PC-9 (cell line): ENCODE measurements at places on chromosomes 6 and 20. TPM values are rescaled to one million over a fixed set of nuclear protein-coding genes. Genes with fewer than 3 reads are reported as not detected.

GRCh38 chr6:21118216-21118780, 475.3 kb upstream of the SOX4 start:
- no peak overlapping the region for H3K4me3 ChIP-seq
- no peaks in the 10 kb centered on the region for H3K4me1 ChIP-seq
- no peaks in the 10 kb centered on the region for H3K36me3 ChIP-seq
- no peaks in the 10 kb centered on the region for H3K27me3 ChIP-seq

GRCh38 chr6:161487694-161488093, 213.8 kb upstream of the AGPAT4 start:
- H3K27ac ChIP-seq: no peak overlapping the region
- H3K36me3 ChIP-seq: no peaks in the 10 kb centered on the region
- H3K27me3 ChIP-seq: 0 out of 2 replicates have a peak, but pooled peaks cover 6% of the 10 kb centered on the region
- no peak for DNase-seq
- H3K4me3 ChIP-seq: no peak overlapping the region
- H3K4me1 ChIP-seq: no peaks in the 10 kb centered on the region

DNA sequence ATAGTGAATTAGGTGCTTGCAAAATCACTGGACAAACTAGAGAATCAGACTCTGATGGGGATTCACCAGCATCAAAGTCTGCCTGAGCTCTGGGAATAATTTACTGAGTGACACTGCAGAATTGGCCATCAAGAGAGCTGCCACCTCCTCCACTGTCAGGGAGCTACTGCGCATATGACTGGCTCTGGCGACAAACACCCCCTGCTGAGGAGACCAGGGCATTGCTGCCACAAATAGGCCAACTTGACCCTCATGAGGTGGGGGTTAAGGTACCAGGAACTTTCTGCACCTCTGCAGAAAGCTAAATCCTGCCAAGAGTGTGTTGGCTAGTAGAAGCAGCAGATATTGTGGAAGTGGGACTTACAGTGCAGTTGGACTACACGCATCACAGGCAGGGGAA, 88.0 kb downstream of the CDS2 start:
- DNase-seq: no peak
- no peaks in the 10 kb centered on the region for H3K27me3 ChIP-seq
- no peaks in the 10 kb centered on the region for H3K36me3 ChIP-seq
- no peaks in the 10 kb centered on the region for H3K4me1 ChIP-seq
- H3K4me3 ChIP-seq: no peak overlapping the region
- no peak overlapping the region for H3K27ac ChIP-seq

- H3K36me3 ChIP-seq: no peaks in the 10 kb centered on the region
- DNase-seq: no peak
- no peak overlapping the region for H3K4me3 ChIP-seq
- H3K4me1 ChIP-seq: no peaks in the 10 kb centered on the region
- H3K27me3 ChIP-seq: no peaks in the 10 kb centered on the region
- no peak overlapping the region for H3K27ac ChIP-seq
These were observed 15.2 kb downstream of the DNMT3B start for GRCh38 chr20:32777177-32777956.

DNA sequence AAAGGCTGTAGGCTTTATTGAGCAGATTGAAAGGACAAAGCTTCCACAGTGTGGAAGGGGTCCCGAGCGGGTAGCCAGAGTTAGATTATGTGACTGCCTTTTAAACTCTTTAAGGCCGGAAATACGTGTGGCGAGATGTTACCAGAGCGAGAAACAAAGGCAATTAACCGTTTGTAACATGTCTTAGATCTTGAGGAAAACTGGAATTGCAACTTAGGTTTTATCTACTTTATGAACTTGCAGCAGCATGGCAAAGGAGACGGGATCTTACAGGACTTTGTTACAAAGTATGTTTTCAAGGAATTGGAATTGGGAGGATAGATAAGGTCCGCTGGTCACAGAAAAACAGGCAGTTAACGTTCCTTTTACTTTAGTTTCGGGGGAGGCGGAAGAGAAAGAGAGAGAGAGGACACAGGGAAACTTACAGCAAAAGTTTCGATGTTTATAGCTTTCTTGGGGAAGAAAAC, 594.7 kb upstream of the ADGRB3 start:
- H3K27ac ChIP-seq: no peak overlapping the region
- no peak for DNase-seq
- H3K27me3 ChIP-seq: no peaks in the 10 kb centered on the region

- no peak overlapping the region for H3K4me3 ChIP-seq
- H3K27me3 ChIP-seq: no peaks in the 10 kb centered on the region
- H3K27ac ChIP-seq: no peak overlapping the region
- no peak for DNase-seq
These were observed 15.9 kb downstream of the RIMS1 start for GRCh38 chr6:71902261-71902660.

DNA sequence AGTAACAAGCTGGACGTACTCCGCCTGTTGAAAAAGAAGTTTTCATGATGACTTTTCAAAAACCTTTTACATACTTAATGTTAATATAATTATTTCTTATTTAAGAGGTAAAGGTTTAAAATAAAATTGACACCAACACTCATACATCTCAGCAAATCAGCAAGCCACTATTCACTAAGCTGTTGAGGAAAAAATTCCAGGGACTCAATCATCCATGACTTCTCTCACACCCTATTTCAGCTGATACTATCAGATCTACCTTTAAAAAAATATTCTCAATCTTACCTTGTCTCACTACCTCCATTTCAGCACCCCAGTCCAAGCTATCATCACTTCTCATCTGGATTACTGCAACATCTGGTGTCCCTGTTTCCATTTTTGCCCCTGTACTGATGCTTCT, 109.3 kb downstream of the HACE1 start:
- no peaks in the 10 kb centered on the region for H3K36me3 ChIP-seq
- no peak overlapping the region for H3K27ac ChIP-seq
- no peak for DNase-seq

DNA sequence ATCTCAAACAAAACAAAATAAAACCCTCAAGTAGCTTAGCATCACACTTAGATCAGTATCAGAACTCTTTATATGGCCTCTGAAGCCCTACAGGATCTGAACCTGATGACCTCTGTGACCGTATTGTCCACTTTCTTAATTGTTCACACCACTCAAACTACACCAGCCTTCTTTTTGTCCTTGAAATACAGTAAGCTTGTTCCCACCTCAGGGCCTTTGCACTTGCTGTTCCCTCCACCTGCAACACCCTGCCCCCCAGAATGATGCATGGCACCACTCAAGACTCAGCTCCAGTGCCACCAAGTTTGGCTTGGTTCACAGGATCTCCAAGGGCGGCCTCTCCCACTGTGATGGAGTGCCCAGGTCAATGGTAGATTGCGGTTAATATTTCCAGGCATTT, 25.7 kb downstream of the CPNE5 start:
- no peak for DNase-seq
- no peaks in the 10 kb centered on the region for H3K4me1 ChIP-seq
- H3K36me3 ChIP-seq: no peaks in the 10 kb centered on the region
- H3K4me3 ChIP-seq: no peak overlapping the region
- no peak overlapping the region for H3K27ac ChIP-seq
- H3K27me3 ChIP-seq: no peaks in the 10 kb centered on the region

DNA sequence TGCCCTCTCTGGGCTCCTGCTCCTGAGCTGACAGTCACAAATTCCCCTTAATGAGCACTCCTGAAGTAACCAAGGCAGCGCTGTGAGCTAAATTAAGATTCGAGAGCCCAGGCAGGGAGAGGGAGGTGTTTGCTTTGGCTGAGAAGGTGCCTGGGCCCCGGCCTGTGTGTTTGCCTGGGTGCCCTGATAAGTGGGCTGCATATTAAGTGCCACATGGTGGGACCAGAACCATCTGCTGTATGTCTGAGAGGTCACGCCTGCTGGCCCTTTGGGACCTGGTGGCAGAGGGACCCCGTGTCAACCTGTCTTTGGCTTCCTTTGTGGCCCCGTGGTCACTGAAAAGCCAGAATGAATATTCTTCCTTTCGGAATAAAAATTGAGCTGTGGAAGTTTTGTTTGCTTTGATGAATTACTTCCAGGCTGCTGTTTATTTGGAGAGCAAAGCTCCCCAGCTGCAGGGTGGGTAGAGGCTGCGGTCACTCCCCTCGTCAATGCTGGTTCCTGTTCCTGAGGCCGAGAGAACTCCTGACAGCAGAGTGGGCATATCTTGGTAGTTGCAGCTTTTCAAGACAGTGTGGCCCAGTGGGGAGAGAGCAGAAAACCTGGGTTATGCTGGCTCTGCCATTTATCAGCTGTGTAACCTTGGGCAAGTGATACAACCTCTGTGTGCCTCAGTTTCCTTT, 17.5 kb upstream of the KCNK16 start:
- H3K27me3 ChIP-seq: peaks cover 71% of the 10 kb centered on the region
- no peak for DNase-seq
- no peak overlapping the region for H3K4me3 ChIP-seq
- H3K4me1 ChIP-seq: no peaks in the 10 kb centered on the region

- no peaks in the 10 kb centered on the region for H3K36me3 ChIP-seq
- no peak for DNase-seq
- no peak overlapping the region for H3K4me3 ChIP-seq
These were observed 146.7 kb upstream of the MLN start for GRCh38 chr6:33950472-33950881.

Gene TTBK1
- total RNA-seq: 0.07 and 0.15 TPM in 2 replicates

GRCh38 chr6:16095180-16095579, 33.7 kb upstream of the MYLIP start:
- no peak overlapping the region for H3K27ac ChIP-seq
- H3K4me1 ChIP-seq: no peaks in the 10 kb centered on the region

- no peak for DNase-seq
- H3K4me1 ChIP-seq: no peaks in the 10 kb centered on the region
- H3K27me3 ChIP-seq: no peaks in the 10 kb centered on the region
- no peak overlapping the region for H3K4me3 ChIP-seq
- no peaks in the 10 kb centered on the region for H3K36me3 ChIP-seq
- H3K27ac ChIP-seq: no peak overlapping the region
These were observed 222.0 kb downstream of the FUT9 start for GRCh38 chr6:96237638-96238347.

DNA sequence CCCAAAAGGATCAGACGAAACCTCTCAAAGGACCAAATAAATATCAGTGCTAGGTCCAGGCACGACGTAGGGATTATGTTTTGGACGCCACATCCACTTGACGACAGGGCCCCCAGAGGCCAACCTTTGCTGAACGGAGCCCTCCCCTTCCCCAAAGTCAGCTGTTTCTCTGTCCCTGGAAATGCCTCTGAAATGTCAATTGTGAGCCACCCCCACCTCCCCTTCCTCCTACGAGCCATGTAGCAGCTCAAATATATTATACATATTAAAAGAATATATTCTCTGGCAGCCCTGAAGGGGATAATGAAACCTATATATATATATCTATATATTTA, 39.6 kb upstream of the BLCAP start:
- H3K27me3 ChIP-seq: peaks cover 72% of the 10 kb centered on the region
- no peaks in the 10 kb centered on the region for H3K4me1 ChIP-seq
- no peak overlapping the region for H3K4me3 ChIP-seq
- no peak overlapping the region for H3K27ac ChIP-seq
- no peaks in the 10 kb centered on the region for H3K36me3 ChIP-seq
- DNase-seq: no peak

GRCh38 chr6:64983089-64983488, 723.9 kb downstream of the EYS start:
- H3K36me3 ChIP-seq: no peaks in the 10 kb centered on the region
- H3K4me3 ChIP-seq: no peak overlapping the region
- no peaks in the 10 kb centered on the region for H3K4me1 ChIP-seq
- no peak overlapping the region for H3K27ac ChIP-seq
- no peak for DNase-seq
